Stimulated activated CD8-positive, alpha-beta memory T cell treated with anti-CD3 and anti-CD28 coated beads, Interleukin-15, amount 100 ng/mL, for 4 hours (primary cell): ENCODE measurements at places on chromosomes 5 and 9.

DNA sequence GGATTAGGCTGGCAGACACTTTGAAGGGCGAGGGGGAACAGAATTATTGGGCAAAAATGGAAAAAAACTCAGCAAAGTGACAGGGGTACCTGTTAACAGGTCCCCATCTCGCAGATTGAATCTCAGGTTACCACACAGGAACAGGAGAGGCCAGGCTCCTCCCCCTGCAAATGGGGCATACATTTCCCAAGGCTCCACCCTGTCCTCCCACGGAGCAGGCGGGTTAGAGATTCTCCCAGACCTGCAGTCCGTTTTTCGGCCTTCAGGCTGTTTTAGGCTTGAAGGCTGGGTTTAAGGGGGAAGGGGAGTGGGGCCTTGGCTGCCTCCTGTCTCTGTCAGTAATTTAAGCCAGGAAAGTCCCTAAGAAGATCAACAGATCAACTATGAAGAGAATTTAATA lies 42.7 kb downstream of the LRRC70 start:
- DNase-seq: no peak

GRCh38 chr9:94870793-94871558 lies 144.5 kb downstream of the AOPEP start:
- DNase-seq: no peak

GRCh38 chr5:55226027-55226933 lies 835 bp downstream of the MCIDAS start:
- DNase-seq: no peak

DNA sequence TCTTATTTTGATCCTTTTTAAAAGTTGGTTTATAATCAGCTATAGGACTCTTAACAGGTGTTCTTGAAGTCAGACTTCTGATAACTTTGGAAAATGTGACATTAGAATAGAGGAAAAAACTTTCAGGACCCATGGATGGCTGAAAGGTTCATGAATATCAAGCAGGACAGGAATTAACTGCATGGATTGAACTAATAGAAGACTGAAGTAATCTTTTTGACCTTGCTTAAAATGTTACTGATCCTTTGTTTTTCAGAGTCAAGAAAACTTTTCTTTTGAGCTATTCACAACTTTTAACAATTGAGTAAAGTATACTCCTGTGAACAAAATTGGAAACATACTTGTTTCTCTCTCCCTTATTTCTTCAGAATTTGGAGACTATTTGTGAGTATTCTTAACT lies 79.2 kb downstream of the PLK2 start:
- DNase-seq: no peak

- no peak for DNase-seq
These were observed 14.1 kb upstream of the ELL2 start for GRCh38 chr5:95975703-95976102.
